ENCODE measurements at places on chromosomes 6 and 20. TPM values are rescaled to one million over a fixed set of nuclear protein-coding genes. Genes with fewer than 3 reads are reported as not detected.

The TXLNB gene
- polyA plus RNA-seq: 40.4 TPM

The DYNLT2 gene
- polyA plus RNA-seq: 1.5 TPM

- DNase-seq: no peak
These were observed 19.4 kb downstream of the RAB5IF start for GRCh38 chr20:36624944-36625324.

DNA sequence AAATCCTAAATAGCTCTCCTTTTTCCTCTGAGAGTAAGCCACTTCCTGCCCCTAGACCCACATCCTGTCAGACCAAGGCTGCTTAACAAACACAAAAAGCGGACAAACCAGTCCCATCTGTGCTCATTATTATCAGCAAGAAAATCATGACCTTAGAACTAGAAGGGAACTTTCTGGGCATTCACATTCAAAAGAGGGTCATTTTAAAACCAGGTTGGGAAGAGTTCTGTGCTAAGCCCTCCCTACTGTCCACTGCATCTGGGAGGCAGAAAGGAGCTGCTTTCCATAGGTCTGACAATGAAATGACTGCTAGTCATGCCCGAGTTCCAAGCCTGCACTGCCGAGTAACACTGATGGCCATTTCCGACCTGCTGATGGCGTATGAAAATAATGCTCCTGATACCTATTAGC, 15.4 kb downstream of the EZR start:
- no peak for DNase-seq

- peak; percentile 64 for DNase-seq
These were observed 67.6 kb downstream of the NUDT3 start for GRCh38 chr6:34324738-34325444.
